Subcutaneous adipose tissue (tissue), 4 donors: ENCODE measurements at places on chromosomes 2 and 18. TPM values are rescaled to one million over a fixed set of nuclear protein-coding genes. Genes with fewer than 3 reads are reported as not detected.

NEU2 gene
- total RNA-seq = not detected

NT5DC4 gene
- not detected for total RNA-seq

ARHGAP15 gene
- total RNA-seq = 25.9 TPM

COL4A3 gene
- total RNA-seq = 1.7 TPM

OTX1 gene
- not detected for total RNA-seq

RAD51AP2 gene
- not detected for total RNA-seq

CRACDL gene
- total RNA-seq = 4.2 TPM

ACVR1C gene
- total RNA-seq = 120 TPM

TSPYL6 gene
- total RNA-seq = not detected

NEU4 gene
- not detected for total RNA-seq

TDRD15 gene
- total RNA-seq = 1.6 TPM

FBXO48 gene
- total RNA-seq = 1.9 TPM

SERPINB3 gene
- not detected for total RNA-seq

TRMT61B gene
- 12.8 TPM for total RNA-seq

ST6GAL2 gene
- 0.17 TPM for total RNA-seq

IL1R1 gene
- total RNA-seq = 381 TPM

C18orf54 gene
- 3.1 TPM for total RNA-seq

KLHL30 gene
- total RNA-seq = 0.88 TPM

ASPRV1 gene
- total RNA-seq = 3.5 TPM

AGPS gene
- total RNA-seq = 41.4 TPM

CCL20 gene
- 1.9 TPM for total RNA-seq

SKOR2 gene
- not detected for total RNA-seq

WDCP gene
- total RNA-seq = 4.6 TPM

MATN3 gene
- 2.9 TPM for total RNA-seq

IL36G gene
- total RNA-seq = not detected

GKN1 gene
- total RNA-seq = not detected

CXCR1 gene
- total RNA-seq = not detected

SRD5A2 gene
- not detected for total RNA-seq

ZFAND2B gene
- 48.9 TPM for total RNA-seq

MC4R gene
- not detected for total RNA-seq

TMEM200C gene
- total RNA-seq = not detected

ITSN2 gene
- total RNA-seq = 69.9 TPM

UGT1A8 gene
- total RNA-seq = not detected

ODC1 gene
- total RNA-seq = 35.7 TPM

CRYGC gene
- not detected for total RNA-seq

GPATCH11 gene
- total RNA-seq = 61.4 TPM

LAMA1 gene
- total RNA-seq = 4.6 TPM

CFC1 gene
- total RNA-seq = not detected

PELI1 gene
- 27.1 TPM for total RNA-seq

TBR1 gene
- total RNA-seq = not detected

C1QL2 gene
- total RNA-seq = not detected

LINC00305 gene
- not detected for total RNA-seq
